ENCODE measurements at places on chromosomes 12 and 14.

- no peak for DNase-seq
Measured at GRCh38 chr12:8664228-8664913, 1.7 kb upstream of the MFAP5 start.

DNA sequence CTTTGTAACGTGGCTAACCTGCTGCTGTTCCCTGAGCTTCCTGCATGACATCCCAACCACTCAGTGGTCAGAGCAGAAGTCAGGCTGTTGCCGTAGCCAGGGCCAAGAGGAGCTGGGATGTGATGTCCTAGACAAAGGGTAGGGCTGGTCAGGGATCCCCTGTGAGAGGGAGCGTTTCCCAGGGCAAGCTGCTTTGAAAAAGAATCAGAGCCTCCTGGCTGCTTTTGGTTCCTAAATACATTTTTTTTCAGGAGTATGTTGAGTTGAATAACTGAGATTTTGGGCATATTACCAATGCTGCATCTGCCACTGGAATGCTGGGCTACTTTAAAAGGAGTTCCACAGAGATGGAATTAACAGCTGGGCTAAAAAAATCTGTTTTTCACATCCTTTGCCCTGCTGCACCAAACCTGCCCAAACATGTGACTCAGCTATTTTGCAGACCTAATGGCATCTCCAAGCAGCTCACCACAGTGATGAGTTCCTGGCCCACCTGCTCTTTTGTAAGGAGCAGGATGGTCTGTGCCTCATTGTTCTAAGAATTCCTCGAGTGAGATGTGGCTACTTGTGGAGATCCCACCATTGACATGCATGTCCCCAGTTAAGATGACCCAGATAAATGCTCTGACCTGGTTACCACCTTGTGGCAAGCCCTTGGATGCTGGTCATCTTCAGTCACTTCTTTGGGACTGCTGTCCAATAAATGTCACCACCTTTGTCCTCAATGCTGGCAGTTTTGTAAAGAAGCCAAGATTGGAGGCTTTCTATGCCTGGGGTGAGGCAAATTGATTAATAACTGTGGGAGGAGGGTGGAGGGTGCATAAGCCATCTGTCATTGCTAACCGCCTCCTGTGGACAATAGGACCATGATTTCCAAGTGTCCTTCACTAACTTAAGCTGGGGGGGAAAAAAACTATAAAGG lies 24.1 kb downstream of the ANKRD13A start:
- no peak for DNase-seq

DNA sequence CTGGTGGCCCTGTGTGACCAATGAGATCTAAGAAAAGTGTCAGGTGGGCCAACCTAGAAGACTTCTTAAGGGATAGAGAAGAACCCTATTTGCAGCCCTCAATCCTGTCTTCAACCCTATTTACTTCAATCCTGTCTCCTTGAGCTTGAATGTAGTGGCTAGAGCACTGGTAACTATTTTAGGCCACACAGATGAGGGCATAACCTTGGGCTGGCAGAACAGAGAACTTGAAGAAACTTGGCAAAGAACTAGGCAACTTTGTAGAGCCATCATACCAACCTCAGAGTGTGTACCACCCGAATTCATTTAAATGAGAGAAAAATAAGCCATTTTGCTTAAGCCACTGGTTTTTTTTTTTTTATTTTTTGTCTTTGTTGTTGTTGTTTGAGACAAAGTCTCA lies 94.8 kb downstream of the TMTC1 start:
- no peak for DNase-seq

- no peak for DNase-seq
Measured at GRCh38 chr12:1670358-1671268, 20.3 kb upstream of the ADIPOR2 start.

DNA sequence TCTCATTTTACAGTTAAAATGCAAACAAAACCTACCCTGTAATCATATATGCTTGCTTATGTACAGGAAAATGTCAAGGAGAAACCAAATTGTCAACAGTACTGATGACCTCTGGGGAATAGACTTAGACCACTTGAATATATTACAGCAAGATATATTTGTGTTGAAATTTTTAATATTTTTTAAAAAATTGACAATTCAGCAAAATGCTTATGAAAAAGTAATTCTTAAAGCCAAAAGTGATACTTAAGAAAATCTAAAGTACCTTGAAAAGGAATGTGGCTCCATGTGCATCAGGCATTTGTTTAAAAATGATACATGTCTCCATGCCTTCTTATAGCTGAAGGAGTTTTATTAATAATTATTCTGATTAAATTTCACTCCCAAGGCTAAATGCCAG lies 49.2 kb downstream of the PTPN21 start:
- no peak for DNase-seq

DNA sequence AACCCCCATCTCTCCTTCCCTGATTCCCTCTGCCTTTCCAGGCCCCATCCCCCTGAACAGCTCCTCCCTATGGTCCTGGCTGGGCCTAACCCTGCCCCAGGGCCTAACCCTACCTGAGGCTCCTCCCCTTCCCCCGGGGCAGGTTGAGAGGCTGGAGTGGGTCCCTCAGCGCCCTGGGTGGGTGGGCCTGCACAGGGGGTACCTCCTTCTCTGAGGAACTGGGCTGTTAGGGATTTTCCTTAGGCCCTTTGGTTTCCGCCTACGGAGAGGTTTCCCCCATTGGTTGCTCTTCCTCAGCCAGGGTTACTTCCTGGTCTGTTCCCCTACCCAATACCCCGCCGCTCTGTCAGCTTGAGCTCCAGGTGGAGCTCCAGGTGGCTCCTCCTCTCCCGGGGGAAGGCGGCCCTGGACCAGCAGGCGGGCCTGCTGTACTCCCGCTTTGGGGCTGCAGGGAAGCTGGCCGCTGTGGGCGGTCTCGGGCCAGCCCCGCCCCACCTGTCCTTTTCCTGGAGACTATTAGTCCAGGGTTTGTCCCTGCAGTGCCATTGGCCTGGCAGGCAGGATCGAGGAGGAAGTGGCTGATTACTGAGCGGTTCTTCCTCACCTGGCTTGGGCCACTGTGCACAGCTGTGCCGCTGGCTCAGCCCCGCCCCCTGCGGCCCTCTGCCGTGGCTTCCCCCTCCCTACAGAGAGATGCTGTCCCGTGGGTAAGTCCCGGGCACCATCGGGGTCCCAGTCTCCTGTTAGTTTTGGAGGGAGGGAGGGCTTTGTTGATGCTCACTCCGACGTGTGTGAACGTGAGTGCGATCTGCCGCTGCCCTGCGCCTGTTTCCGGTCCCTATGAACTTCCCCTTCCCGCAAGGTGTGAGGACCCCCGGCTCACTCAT lies 2.5 kb downstream of the C12orf57 start:
- DNase-seq = peak; percentile 80

DNA sequence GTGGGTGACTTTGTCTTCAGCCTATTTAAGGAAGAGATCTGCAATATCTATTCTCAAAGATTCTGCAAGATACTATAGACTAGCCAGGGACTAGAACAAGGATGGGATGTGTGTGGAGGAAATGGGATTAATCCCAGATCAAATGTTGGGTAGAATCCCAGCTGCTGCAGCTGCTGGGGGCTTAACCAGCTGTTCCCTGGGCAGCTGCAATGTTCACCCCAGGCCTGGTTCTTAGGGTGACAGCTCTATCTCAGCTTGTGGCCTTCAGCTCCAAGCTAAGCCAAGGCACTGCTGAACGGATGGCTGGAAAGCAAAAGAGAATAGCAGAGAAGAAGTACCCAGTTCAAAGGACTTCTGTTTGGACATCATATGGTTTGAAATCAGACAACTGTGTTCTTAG lies 10.0 kb upstream of the RHEBL1 start:
- no peak for DNase-seq

DNA sequence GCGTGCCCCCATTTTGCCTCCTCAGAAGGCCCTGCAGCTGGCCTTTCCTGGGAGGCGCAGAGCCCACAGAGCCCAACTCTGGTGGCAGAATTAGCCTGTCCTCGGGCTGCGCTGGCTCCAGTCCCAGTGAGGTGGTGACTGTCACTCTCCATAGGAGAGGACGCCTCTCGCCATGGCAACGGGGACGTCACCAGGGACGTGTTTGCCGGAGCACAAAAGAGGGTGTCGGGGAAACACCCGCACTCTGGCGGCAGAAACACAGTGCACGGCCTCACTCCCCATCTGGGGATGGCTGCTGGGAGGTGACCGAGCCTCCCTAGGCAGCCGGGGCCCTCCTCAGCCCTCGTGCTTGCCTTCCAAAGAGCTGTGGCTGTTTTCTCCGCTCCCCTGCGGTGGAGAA lies 50.2 kb upstream of the NCOR2 start:
- no peak for DNase-seq

DNA sequence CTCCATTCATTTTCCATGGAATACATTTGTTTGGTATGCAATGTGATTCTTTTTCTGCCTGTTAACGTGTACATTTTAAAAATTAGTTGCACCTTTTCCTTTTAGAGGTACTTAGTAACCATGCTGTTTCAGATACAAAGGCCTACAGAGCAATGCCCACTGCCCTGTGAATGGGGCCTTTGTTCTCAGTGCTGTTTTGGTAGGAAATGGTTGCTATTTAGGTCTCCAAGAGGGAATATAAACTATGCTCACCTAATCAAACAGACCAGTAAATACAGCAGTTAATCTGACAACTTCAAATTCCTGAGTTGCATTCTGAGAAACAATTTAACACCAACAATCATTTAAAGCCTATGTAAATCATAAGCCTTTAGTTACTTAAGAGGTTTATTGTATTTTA lies 188.7 kb downstream of the BCAT1 start:
- DNase-seq = no peak

- DNase-seq = no peak
Measured at GRCh38 chr12:111150360-111150759, 218.5 kb downstream of the PHETA1 start.

DNA sequence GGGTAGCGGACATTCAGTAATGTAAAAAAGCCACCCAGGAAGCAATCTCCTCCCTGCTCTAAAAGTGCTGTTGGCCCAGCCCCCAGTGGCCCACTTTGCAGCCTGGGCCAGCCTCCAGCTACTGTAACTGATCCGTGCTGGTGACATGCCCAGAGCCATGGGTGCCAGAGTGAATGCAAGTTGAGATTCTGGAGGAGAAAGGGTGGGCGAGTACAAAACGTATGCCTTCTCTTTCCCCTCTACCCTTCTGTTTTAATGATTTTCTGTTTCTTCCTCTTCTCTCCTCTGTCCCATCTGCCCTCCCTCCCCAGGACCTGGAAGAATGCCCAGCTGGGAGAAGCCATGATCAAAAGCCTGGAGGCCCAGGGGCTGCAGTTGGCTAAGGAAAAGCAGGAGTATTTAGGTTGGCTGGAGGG lies 16.9 kb downstream of the PLEKHD1 start:
- DNase-seq = no peak

- DNase-seq = no peak
Measured at GRCh38 chr12:98894412-98895085, 249.5 kb downstream of the APAF1 start.

DNA sequence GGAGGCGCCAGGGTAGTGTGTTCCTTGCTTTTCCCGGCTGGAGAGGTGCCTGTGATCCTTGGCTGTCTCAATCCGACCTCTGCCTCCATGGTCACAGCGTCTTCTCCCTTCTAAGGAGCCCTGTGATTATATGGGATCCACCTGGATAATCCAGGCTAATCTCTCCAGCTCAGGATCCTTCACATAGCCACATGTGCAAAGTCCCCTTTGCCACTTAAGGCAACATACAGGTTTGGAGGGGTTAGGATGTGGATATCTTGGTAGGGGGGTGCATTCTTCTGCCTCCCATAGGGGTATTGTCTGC lies 1.2 kb upstream of the HVCN1 start:
- DNase-seq = no peak

DNA sequence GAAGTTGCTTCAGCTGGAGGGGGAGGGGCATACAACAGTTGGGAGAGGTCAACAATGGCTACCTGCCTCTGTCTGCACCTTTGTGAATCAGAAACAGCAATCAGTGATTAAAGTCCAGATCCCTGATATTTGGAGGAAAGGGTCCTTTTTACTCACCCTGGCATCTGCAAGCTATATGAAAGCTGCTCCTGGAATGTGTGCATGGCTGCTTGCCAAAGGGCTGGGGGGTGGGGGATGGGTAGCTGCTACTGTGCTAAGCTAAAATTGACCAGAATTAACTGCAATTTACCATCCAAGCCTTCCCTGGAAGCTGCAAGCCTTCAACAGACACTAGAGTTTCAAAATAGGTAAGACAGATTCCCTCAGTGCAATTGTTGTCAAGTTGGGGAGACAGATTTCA lies 13.5 kb upstream of the GTF2A1 start:
- DNase-seq = no peak

DNA sequence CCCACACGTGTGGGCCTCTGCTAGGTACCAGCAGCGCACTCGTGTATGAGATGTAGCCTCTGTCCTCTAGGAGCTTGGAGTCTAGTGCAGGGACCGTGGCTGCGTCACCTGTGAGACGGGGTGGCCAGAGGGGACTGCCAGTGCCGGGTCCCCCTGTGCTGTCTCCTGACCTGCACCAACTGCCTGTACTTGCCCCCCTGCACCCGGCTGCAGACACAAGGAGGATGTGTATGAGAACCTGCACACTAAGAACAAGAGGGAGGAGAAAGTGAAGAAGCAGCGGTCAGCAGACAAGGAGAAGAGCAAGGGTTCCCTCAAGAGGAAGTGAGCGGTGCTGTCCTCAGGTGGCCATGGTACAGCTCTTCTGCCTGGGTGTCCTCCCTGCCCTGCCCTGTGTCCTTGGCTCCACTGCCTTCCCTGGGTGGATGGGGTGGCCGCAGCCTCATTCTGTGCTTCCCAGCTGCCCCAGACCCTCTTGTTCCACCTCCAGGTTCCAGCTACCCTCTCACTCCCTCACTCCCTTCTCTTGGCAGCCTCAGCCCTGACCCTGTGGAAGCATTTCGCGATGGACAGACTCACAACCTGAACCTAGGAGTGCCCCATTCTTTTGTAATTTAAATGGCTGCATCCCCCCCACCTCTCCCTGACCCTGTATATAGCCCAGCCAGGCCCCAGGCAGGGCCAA lies 9.6 kb downstream of the PTPN6 start:
- DNase-seq = peak; percentile 68

GRCh38 chr12:113118142-113118541 lies 17.4 kb downstream of the RASAL1 start:
- DNase-seq = no peak

GRCh38 chr12:52952076-52952801 lies 3.3 kb downstream of the KRT18 start:
- no peak for DNase-seq

DNA sequence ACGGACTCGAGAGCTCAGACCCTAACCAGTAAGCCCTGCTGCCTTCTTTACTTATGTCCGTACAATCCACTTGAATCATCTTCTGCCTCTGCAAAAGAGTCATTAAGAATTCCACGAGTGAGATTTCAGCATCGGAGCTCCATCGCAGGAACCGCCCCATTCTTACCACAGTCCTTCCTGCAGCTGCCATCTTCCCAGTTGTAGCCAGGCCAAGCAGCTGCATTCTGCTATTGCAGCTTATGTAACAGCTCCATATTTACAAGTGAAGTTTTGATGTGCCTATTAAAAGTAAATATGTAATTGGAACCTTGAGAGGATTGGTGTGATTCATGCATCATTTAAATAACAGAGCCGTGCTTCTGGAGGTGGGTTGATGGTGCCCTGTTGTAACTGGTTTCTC lies 157.4 kb downstream of the KICS2 start:
- no peak for DNase-seq

All from OCI-LY7 (cell line).